Activated naive CD4-positive, alpha-beta T cell treated with anti-CD3 and anti-CD28 coated beads, Interleukin-2, amount 10 ng/mL, durations not matched to agents 7 days and 5 days (primary cell): ENCODE measurements at places on chromosomes 7 and 10.

DNA sequence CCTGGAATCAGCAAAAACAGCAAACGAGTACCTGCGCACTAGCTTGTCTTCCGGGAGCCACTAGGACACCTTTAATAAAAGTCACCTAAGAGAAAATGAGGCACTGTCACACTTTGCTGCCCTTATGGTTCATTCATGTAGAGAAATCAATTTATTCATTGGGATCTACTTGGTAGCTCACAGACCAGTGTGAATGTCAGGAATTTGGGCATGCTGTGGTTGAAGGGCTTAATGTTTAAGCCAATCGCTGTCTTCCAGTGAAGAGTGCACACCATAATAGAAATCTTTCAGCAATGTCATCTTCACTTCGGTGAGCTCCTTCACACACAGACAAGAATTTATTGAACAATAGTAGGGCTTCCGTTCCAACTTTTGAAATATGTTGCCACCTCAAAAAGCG lies 65.1 kb downstream of the MARCHF5 start:
- DNase-seq = no peak

GRCh38 chr7:157739031-157739430 lies 402.2 kb downstream of the DNAJB6 start:
- no peak for DNase-seq

DNA sequence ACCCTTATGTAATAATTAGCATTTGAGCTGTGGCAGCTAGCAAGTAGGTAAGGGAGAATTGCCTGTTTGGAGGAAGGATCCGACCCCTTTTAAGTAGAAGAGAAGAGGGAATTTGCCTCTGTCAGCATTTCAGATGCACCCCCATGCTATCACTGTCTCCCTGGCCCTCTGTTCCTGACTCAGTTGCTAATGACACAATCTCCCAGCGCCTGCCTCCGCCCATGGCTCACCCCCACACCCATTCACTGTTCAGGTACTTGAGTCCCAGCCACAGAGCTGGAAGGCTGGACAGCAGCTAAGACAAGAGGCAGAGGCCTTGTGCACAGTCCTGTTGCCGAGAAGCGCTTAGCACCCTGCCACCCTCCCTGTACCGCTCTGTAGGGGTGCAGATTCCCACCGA lies 512.3 kb upstream of the GALNT17 start:
- no peak for DNase-seq

- DNase-seq = no peak
Measured at GRCh38 chr7:2388637-2388954, 14.8 kb upstream of the CHST12 start.

DNA sequence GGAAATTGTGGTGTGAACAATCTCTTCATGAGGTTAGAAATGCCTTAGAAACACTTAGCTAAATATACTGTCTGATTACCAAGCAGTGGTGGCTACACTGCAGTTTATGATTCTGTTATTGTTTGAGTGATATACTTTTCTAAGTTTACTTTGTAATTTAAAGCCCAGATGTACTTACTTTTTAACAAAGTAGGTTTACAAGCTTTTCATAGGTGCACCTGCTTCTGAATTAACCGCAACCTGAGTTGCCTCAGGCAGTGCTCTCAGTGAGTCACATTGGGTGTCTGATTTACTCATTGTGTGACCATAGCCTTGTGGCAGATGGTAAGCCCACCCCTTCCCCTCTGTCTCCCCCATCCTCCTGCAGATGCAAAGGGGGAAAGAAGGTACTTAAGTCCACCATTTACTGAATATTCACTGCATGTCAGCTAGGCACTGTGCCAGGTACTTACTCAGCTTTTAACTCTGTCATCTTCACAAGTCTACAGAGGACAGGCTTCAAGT lies 9.0 kb downstream of the MTURN start:
- no peak for DNase-seq

DNA sequence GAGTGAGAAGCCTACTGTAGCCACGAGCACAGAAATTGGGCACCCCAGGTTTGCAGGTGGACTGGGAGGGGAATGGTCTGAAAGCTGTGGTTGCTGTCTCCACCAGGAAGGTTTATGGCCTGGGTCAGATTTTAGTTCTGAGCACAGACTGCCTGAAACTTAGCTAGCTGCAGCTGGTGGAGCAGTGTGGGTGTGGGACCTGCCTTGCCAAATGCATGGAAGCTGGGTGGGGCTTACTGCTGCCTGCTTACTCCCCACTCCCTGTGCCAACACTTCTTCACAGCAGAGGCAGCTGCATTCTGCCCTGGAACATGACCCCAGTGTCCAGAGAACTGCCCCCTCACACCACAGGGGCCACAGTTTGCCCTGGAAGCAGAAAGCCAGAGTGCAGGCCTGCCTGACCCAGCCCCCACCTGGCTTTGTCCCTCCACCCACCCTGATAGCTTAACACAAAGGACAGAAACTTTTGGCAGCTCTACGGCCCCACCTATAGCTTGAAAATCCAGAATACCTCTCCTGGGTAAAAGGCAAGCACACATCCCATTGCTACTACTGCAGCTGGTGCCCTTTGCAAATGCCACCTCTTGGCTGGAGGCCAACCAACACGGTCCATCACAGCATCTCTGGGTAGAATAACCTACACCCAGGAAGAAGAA lies 281.6 kb downstream of the AGMO start:
- no peak for DNase-seq

- DNase-seq = no peak
Measured at GRCh38 chr10:14102056-14102455, 228.7 kb downstream of the FRMD4A start.
